ENCODE measurements at places on chromosomes 1 and 21.

GRCh38 chr1:241518476-241519307, 863 bp downstream of the FH start:
- DNase-seq: peak; percentile 26

DNA sequence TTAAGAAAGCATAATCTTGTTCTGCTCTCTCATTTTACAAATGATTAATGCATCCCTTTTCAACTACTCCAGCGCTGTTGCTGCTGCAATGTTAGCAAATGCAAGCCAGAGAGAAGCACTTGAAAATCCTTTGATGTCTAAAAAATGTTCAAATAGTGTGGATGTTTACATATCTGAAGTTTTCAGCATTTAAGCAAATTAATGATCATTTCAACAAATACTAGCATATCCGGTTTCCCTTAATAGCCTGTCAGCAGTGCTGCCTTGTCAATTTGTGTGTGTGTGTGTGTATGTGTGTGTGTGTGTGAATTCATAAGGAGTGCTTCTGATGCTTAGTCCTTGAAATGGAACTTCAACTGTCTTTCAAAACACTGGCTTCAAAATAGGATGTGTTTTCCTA, 48.1 kb upstream of the WNT2B start:
- DNase-seq: no peak

DNA sequence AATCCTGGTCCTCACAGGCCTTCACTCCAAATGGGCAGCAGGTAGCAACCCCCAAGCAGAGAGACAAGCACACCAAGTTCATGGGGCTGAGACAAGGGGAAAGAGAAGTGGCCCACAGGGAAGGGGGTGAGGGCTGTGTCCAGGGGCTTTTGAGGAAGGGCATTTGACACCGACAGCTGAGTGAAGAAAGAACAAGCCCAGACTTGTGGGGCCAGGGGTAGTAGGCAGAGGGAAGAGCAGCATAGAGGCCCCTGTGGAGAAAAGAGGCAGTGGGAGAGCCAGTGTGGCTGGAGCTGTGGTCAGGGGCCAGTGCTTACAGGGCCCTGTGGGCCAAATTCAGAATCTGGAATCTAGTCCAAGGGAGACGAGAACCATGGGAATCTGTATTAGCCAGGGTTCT, 85.4 kb downstream of the IGSF21 start:
- no peak for DNase-seq

DNA sequence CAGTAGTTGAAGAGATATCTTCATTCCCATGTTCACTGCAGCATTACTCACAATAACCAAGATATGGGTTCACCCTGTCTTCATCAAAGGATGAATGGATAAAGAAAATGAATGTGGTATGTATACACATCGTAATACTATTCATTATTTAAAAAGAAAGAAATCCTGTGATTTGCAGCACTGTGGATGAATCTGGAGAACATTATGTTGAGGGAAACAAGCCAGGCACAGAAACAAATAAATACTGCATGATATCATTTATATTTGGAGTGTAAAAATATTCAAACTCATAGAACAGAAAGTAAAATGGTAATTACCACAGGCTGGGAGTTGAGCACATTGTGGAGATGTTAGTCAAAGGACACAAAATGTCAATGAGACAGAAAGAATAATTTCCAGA, 977.2 kb downstream of the AMY1C start:
- DNase-seq: no peak

DNA sequence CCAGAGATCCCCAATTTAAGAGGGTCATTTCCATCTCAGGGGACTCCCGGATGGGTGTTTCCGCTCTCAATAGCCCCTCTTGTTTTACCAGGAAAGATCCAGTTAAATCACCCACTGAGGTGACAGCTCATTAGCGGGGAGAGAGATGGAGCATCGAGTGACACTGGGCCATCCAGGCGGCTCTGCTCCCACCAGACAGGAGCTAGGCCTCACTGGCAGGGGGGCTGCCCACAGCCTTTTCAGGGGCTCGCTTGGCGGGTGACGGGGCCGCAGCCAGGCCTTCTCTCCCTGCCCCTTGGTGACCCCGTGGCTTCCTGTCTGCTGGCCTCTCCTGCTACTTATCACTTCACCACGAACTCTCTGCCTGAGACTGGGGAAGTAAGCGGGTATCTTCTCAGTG, 26.7 kb upstream of the SPSB1 start:
- DNase-seq: no peak

- DNase-seq: no peak
Measured at GRCh38 chr1:63010913-63011660, 227.2 kb downstream of the ATG4C start.

DNA sequence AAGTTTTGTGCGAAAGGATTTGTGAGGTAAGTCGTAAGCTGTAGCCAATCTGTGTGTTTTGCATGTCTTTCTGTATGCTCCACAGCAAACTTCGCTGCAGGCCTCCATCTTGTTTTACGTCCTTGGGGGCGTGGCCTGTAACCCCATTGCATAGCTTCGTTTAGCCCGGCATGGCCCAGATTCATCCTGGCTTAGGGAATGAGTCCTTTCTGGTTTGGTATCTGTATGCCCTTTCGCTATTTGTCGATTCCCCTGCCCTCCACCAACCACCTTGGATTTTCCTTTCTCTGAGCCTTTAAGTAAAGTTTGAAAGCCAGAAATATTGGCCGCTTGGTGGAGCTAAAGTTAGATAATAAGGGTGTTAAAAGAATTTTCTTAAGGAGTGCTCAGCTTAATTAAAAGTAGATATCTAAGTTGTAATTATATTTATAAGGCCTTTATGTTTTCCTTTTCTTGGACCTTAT, 1.1 kb downstream of the THEM4 start:
- DNase-seq: peak; percentile 16

DNA sequence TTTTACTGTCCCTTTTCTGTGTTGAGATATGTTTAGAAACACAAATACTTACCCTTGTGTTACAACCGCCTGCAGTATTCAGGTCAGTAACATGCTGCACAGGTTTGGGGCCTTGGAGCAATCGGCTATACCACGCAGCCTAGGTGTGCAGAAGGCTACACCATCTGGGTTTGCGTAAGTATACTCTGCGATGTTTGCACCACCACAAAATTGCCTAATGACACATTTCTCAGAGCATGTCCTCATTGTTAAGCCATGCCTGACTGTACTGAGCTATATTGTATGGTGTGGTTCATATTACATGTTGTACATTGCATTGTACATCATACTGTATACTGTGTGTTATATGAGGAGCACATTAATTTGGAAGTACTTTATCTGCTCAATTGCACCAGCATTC, 247.4 kb downstream of the RHOU start:
- no peak for DNase-seq

DNA sequence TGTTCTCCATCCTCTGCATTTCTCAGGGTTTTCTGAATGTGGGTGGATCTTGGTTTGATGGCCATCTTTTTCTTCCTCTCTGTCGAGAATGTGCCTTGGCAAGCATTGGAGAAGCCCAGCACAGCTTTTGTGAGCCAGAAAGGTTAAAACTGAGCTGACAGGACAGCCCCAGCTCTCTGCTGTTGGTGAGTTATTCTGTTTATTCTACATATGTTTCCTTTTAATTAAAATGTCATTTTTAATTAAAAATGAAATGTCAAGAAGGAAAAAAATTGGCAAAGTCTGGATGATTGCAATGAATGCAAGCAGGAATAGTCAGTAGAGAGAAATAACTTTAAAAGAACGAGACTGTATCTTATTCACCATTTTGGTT, 325.8 kb downstream of the PTBP2 start:
- no peak for DNase-seq

DNA sequence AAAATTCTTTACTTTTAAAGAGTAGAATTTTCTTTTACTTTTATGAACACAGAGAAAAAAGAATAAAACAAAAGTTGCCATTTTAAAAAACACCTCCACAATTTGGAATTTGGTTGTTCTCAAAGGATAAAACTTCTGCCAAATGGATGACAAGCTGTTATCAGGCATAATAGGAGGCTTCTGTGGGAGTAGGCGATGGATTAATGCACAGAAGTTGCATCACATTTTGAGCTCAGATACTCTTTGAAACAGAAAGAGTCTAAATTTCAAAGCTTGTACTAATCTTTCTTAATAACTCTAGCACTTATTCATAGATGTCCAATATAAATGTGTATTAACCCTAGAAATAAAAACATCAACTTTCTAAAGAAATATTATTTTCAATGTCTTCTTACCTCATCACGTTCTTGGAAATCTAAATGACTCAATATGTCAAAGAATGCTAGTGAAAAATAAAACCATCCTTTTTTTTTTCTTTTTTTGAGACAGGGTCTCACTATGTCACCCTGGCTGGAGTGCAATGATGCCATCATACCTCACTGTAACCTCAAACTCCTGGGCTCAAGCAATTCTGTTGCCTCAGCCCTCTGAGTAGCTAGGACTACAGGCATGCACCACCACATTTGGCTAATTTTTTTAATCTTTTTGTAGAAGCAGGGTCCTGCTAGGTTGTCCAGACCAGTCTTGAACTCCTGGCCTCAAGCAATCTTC, 112.8 kb upstream of the USP25 start:
- DNase-seq: no peak

DNA sequence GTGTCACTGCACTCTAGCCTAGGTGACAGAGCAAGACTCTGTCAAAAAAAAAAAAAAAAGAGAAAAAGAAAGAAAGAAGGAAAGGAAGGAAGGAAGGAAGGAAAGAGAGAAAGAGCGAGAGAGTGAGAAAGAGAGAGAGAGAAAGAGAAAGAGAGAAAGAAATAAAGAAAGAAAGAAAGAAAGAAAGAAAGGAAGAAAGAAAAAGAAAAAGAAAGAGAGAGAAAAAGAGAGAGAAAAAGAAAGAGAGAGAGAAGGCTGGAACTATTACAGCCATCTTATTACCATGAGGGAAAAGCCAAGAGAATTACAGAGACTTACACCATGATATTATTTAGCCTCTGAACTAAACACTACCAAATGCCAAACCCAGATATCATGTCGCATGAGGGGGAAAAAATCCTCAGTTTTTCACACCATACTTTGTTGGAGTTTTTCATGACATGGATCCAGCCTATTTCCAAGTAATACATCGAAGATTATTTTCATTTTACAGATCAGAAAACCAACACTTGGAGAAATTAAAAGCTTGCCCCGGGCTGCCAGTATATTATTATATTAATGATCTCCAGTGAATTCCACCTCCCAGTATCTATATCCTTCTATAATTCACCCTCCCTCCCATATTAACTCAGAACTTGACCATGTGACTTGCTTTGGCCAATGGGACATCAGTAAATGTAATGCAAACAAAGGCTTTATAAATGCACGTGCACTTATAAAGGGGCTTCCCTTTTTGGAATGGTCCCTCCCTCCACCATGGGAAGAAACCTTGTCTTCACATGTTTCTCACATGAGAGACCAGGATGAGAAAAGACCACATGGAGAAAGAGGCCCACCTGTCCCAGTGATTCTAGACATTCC, 148.6 kb downstream of the MIS18A start:
- DNase-seq: no peak

DNA sequence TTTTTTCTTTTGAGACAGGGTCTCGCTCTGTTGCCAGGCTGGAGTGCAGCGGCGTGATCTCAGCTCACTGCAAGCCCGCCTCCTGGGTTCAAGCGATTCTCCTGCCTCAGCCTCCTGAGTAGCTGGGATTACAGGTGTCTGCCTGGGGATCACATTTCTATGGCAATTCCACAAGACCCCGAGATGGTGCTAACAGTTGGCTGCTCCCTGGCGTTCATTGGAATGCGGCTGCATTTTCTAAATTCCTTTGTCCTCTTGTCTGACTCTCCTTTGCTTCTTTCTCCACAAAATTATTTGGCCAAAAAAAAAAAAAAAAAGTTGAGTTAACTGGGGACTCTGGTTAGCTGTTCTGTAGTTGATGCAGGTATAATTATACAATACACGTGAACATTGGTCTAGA, 176.4 kb downstream of the ETS2 start:
- no peak for DNase-seq

GRCh38 chr1:156368889-156369684, at the start of gene RHBG:
RHBG (plus strand) TSS chr1:156369211; CDS start chr1:156369250, 39 bp downstream.
- no peak for DNase-seq

GRCh38 chr1:196143602-196144342, 464.5 kb downstream of the KCNT2 start:
- no peak for DNase-seq

GRCh38 chr1:245896258-245896657, 610.8 kb downstream of the SMYD3 start:
- DNase-seq: no peak

- DNase-seq: no peak
Measured at GRCh38 chr1:40075266-40075665, 21.8 kb downstream of the PPT1 start.

- DNase-seq: no peak
Measured at GRCh38 chr1:20255666-20256065, 35.0 kb upstream of the VWA5B1 start.

- no peak for DNase-seq
Measured at GRCh38 chr1:201327687-201328240, 44.5 kb downstream of the PKP1 start.

DNA sequence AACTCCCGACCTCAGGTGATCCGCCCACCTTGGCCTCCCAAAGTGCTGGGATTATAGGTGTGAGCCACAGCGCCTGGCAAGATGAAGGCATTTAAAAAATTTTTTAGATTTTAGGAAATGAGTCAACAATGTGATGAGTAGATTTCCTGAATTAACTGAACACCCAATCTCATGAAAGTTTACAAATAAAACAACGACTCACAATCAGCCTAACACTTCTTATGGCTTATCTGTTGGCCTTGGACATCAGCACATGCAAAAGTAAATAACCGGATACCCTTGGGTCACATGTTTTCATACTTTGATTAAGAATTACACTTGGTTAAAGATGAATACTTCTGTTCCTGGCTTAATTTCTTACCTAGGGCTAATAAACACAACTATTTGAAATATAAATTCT, 3.0 kb downstream of the GNG12 start:
- DNase-seq: no peak

DNA sequence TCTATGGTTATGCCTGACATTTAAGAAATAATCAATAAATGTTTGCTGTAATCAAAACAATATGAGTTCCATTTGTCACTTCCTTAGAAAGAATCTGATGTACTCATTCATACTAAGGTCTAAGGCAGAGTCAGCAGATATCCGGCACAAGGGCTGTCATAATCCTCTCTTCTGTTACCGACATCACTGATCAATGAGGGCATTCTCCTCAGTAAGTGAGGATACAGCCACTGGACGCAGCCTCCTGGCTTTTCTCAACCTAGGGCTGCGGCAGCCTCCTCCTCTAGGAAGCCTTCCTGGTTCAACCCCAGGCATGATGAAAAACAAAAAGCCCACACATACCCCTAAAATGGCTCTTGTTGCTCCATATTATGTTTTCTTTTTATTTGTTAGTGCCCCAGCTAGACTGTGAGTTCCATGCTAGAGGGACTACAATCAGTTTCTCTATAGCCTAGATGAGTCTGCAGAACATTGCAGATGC, 40.7 kb upstream of the TENT5C start:
- no peak for DNase-seq
